AML-193 (cell line): ENCODE measurements at places on chromosomes 3 and 15.

GRCh38 chr3:173793963-173794362 lies 396.4 kb downstream of the NLGN1 start:
- no peak for DNase-seq

- DNase-seq = no peak
These were observed 261.4 kb downstream of the ZMAT3 start for GRCh38 chr3:178810181-178810580.

GRCh38 chr15:43249236-43249635 lies 17.5 kb downstream of the TGM5 start:
- no peak for DNase-seq

- DNase-seq = no peak
These were observed 179.8 kb downstream of the THSD4 start for GRCh38 chr15:71294911-71295602.

- DNase-seq = no peak
These were observed 111.8 kb upstream of the LYSMD4 start for GRCh38 chr15:99845009-99845408.

DNA sequence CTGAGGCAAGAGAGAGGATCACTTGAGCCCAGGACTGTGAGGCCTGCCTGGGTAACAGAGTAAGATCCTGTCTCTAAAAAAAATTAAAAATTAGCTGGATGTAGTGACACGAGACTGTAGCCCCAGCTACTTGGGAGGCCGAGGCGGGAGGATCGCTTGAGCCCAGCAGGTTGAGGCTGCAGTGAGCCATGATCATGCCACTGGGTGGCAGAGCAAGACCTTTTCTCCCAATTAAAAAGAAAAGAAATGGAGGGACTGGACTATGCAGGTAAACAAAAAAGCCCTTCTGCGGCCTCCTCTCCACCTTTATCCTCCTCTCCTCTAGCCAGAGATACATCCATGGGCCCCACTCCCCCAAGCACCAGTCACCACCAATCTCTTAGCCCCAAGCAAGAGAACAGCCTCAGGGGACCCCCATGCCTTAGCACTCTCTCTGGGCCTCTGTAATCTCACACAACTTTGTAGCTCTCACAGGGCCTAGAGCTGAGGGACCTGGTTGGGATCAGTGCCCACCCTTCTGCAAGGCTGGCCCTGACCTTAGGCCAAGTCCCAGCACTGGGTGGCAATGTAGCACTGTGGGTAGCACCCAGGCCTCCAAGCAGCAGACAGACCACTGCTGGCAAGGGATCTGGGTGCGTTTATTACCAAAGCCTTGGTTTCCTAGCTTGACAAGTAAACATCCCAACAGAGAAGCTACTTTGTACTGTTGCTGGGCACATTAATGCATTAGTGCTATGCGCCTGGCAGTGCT lies 43.4 kb downstream of the FAM174B start:
- no peak for DNase-seq

- no peak for DNase-seq
These were observed 72.2 kb downstream of the ZNF148 start for GRCh38 chr3:125302932-125303331.

DNA sequence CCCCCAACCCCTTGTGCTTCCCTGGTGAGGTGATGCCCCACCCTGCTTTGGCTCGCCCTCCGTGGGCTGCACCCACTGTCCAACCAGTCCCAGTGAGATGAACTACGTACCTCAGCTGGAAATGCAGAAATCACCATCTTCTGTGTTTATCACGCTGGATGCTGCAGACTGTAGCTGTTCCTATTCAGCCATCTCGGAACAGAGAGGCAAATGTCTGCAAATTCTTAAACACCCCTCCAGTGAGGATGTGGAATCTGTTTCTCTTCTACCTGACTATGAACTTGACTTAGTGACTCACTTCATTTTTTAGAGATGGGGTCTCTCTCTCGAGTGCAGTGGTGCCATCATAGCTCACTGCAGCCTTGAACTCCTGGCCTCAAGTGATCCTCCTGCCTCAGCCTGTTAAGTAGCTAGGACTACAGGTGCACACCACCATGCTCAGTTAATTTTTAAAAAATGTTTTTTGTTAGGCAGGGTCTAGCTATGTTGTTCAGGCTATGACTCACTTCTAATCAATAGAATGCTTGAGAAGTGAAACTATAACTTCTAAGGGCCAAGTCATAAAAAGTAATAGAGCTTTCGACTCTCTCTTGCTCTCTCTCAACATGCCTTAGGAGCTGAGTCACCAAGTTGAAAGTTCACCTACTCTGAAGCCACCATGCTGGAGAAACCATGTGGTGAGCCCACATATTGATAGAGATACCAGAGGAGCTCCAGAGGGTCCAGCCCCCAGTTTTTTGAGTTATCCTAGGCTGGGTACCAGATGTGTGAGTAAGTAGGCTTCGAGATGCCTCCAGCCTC lies 11.5 kb upstream of the PARP14 start:
- no peak for DNase-seq
